ENCODE measurements at places on chromosomes 5 and 9.

GRCh38 chr9:2496934-2497333 lies 124.7 kb upstream of the VLDLR start:
- no peak for DNase-seq

- no peak for DNase-seq
These were observed 77.2 kb downstream of the ITGA1 start for GRCh38 chr5:52864884-52865283.

DNA sequence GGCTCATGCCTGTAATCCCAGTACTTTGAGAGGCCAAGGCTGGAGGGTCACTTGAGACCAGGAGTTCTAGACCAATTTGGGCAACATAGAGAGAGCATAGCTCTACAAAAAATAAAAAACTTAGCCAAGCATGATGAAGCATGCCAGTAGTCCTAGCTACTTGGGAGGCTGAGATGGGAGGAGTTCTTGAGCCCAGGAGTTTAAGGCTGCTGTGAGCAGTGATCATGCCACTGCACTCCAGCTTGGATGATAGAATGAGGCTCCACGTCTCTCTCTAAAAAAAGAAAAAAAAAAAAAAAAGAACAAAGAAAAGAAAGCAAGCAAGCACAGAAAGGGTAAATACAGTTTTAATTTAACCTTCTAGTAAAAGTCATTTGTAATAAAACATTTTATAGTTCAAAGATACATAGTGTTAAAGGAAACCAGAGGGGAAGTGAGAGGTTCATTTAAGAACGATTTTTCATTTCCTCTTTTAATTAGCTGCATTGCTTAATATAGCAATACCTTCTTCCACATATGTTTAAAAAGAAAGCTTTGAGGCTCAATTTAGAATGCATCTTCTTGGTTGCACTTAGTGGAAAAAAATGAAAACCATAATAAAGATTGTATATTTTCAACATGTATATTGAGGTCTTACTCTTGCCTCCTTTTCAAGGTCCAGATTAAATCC lies 14.9 kb downstream of the GAPT start:
- no peak for DNase-seq

DNA sequence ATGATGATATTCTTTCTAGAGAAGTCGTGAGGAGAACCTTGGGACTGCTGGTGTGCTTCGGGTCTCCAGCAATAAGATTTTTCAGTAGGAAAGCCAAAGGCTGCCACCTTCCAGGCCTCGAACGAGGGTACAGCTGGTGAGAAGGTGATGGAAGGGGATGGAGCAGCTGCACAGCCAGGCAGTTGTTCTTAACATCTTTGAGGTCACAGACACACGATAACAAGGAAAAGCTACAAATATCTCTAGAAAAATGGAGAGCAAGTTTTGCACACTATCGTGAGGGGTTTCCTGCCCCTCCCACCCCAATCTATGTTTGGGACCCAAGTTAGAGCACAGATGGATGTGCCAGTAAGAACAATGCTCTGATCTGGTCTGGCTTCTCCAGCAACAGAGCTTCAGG lies 6.8 kb upstream of the IL7R start:
- no peak for DNase-seq

GRCh38 chr5:175922192-175922885 lies 45.8 kb downstream of the THOC3 start:
- DNase-seq, result peak; percentile 12

DNA sequence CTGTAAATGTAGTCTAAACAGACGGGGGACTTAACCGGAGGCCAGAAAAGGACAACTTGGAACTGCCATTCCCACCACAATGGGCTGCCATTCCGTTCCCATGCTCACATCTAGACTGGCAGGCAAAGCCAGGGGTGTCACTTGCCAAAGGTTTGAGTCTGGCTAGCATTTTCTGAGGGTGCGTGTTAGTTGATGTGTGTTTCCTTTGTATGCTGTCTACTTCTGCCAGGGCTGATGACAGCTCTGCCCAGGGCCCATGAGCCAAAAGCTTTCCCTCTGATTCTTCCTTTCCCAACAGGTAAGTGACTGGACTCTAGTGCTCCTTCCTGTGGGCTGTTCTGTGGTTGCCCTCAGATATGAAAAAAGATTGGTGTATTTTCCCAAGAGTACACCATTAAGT lies 68.0 kb downstream of the ZNF608 start:
- no peak for DNase-seq

DNA sequence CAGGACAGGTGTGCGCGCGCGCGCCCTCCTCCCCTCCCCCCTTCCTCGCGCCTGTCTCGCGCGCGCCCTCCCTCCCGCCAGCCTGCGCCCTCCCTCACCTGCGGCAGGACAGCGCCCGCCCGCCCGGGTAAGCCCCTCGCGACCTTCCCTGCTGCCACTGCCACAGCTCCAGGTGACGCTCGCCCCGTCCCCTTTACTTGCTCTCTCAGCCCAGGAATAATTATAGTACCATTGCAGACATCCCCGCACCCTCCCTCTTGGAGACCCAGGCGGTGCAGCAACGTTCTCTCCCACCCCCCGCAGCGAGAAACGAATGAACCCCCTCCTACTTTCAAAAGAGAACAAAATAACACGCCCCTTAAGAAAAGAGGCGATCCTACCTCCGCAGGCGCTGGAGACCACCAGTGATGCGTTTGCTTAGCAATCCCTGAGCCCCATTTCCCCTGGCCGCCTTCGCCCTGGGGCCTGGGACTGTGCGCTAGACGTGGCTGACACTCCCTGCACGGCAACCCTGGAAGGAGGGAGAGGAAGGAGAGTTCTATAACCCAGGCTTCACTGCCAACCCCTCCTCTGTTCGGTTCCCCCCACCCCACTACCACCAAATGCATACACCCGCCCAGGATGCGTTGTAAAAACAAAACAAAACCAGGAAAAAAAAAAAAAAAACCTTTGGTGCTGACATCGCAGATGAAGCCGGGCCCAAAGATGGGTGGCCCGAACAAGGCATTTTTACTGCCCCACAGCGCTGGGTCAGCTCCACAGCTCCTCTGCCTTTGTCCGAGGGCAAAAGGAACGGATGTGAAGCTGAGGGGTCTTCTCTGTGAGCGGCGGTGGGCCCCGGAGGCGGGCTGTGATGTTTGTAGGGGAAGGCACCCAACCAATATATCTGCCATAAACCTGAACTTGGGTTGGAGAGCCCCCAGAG lies 5.6 kb upstream of the PURA start:
- DNase-seq, result no peak

GRCh38 chr9:14029806-14030374 lies 284.1 kb downstream of the NFIB start:
- DNase-seq, result no peak

GRCh38 chr9:70677055-70677735 lies 262.7 kb upstream of the KLF9 start:
- no peak for DNase-seq

GRCh38 chr5:94249430-94249829 lies 369.0 kb downstream of the KIAA0825 start:
- DNase-seq, result no peak

- no peak for DNase-seq
These were observed 18.2 kb downstream of the ATP10B start for GRCh38 chr5:160833806-160834205.

- DNase-seq, result no peak
These were observed 312.9 kb upstream of the PRR16 start for GRCh38 chr5:120151181-120151580.

DNA sequence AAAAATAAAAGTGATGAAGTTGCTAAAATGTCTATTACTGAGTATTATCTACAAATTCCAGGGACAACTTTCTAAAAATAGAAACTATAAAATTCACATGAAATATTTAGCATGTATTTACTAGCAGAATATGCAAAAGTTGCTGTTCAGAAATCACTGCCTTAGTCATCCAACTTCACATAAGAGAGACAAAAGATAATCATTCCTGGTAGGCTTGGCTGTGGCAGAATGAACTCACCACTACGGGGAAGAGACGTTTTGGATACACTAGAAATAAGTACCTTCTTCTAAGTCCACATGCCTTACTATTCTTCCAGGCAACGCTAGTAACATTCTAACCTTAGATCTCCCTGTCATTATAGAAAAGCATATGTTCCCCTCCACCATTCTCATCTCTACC lies 272.2 kb downstream of the BNC2 start:
- no peak for DNase-seq

DNA sequence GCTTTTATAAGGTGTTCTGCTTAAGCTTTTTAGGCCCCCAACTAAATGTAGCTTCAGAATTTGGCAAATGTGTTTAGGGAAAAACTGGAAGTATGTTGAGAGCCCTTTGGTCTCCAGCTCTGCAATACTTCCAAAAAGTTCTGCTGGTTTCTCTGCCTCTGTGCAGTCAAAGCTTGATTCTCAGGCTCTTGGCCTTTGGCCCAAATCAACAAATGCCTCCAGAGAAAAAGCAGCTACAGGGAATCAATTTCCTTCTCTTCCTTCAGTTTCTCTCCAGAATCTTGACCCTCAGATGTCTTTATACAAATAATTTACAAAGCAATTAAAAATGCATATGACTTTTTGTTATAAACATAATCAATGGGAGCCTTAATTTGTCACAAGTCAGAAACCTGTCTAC lies 235.7 kb downstream of the COMMD10 start:
- DNase-seq, result peak; percentile 54

DNA sequence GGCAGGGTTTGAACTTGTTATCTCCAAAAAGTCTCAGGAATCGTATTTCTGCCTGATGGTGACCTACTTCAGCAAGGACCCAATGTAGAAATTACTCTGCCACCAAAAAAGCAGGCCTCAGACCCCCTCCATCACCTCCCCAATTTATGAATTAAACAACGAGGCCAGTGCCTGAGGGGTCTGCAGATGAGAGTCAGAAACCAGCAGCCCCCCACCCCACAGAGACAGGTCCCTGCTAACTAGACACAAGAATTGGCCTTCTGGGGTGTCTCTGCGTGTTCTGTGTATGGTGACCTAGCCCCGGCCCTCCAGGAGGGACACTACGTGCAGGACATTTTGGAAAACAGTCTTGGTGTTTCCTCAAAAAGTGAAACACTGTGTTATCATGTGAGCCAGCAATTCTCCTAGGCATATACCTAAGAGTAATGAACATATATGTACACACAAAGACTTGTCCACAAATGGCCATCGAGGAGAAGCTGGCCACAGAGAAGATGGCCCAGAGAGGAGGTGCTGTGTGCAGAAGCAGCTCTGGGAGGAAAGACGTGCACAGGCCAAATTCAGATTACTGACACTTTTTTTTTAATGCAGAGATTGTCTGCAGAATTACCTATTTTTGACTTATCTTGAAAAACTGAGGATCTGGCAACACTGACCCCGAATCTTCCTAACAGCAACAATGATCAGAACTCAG lies 93.8 kb downstream of the ADAMTS2 start:
- no peak for DNase-seq

- no peak for DNase-seq
These were observed 175.0 kb downstream of the GNAQ start for GRCh38 chr9:77856615-77857014.

DNA sequence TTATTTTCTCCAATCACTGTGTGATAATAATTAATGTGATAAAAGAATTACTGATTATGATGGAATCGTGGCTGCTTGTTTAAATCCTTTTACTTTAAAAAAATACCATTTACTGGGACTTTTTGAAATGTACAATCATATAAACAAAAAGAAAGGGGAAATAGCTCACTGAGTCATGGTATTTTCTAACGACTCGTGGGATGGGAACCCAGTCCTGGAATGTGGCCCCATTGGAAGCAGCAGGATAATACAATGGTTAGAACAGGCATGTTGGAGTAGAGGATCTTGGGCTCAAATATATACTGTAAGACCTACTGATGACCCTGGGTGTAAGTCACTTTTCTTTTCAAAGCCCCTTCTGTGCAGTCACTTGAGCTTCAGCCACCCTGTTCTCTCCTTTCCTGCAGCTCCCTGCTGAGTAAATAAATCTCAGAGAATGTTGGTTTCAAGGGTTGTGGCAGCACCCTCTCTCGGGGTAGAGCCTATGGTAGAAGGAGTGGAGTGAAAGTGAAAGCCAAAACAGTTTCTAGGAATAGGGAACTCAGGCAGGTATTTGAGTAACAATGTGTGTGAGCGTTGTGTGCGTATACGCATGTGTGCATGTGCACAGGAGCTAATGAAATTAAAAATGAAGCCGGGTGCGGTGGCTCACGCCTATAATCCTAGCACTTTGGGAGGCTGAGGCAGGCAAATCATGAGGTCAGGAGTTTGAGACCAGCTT lies 40.8 kb upstream of the LARP1 start:
- no peak for DNase-seq

DNA sequence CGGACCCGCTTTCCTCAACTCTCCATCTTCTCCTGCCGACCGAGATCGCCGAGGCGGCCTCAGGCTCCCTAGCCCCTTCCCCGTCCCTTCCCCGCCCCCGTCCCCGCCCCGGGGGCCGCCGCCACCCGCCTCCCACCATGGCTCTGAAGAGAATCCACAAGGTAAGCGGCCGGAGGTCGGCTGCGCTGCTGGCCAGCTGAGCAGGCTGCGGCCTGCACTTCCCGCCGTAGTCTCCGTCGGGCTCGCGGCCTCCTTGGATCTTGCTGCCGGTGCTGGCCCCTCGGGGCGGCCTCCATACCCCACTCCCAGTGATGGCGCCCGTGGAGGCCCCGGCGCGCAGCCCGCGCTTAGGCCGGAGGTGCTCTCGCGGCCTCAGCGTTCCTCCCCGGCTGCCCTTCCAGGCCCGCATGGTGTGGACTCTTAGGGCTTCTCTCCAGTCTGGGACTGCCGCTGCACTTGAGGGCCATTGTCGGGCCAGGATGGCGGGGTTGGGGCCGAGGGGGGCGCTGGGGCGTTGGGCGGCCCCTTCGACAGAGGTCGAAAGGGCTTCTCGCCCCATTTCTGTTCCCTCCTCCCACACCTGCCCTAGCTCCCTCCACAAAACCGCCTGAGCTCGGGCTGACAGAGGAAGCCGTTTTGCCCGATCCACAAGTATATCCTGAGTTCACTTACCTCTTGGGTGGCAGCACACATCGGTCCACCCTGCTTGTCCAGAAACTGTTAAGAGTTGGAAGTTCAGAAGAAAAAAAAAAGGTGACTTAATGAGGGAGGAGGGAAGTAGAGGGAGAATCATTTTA lies 714 bp downstream of the UBE2D2 start:
- DNase-seq, result peak; percentile 48

DNA sequence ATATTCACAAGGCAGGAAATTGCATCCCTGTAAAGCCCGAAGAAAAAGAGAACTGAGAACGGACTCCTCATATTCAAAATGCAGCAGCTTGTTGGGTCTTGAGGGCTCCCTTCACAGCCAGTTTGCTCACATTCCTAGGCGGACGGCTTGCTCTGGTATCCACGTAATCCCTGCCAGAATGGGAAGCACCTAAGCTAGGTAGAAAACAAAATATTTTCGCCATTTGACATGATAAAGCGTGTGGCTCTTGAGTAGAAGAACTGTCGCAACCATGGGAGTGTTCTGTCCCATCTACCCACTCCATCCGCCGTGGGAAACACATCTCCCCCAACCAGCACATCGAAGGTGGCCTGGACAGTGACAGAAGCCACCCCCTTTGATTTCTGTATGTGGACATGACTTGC lies 183.1 kb downstream of the GAS1 start:
- no peak for DNase-seq

Measured in renal pelvis (tissue), 12 donors.